ENCODE measurements at places on chromosomes 2 and 18. TPM values are rescaled to one million over a fixed set of nuclear protein-coding genes. Genes with fewer than 3 reads are reported as not detected.

OR6B2 gene
- not detected for total RNA-seq

DSC2 gene
- 19.0 TPM for total RNA-seq

POTEJ gene
- total RNA-seq, result not detected

CCDC138 gene
- 2.1 TPM for total RNA-seq

CPO gene
- 0.96 TPM for total RNA-seq

AQP12A gene
- total RNA-seq, result not detected

OTX1 gene
- not detected for total RNA-seq

WNT10A gene
- 0.88 TPM for total RNA-seq

EML6 gene
- total RNA-seq, result 5.9 TPM

GLI2 gene
- total RNA-seq, result 0.96 TPM

TRIB2 gene
- total RNA-seq, result 62.9 TPM

TMEM127 gene
- 31.1 TPM for total RNA-seq

PDE11A gene
- 2.3 TPM for total RNA-seq

DNA sequence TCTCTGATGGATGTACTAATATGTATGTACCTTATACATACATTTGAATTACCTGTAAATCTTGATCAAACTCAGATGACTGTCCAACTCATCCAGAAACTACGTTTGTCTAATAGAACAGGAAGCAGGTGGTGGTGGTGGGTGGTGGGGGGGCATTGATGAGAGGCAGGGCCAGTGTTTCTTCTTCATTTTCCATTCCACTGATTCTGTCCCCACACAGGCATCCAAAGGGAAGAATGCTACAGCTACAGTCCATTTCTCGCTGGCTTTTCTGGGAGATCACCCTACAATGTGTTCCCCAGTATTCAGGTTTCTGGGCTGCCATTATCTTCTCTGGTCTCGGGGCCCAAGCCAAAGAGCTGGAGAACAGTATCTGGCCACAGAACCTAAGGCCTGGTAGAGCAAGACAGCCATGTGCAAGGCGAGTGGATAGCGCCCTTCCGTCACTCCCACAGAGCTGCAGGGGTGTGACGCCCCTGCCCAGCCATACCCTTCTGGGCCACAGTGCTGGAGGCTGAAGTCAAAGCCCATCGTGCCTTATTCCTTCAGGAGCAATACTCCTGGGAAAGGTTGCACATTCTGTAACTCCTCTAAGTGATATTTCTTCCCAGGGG is 54.5 kb downstream of the BCL11A start:
- no peaks in the 10 kb centered on the region for H3K27me3 ChIP-seq
- no peak overlapping the region for H3K27ac ChIP-seq
- H3K4me3 ChIP-seq, result no peak overlapping the region
- no peaks in the 10 kb centered on the region for H3K4me1 ChIP-seq

GRCh38 chr2:219252570-219252899 is 508 bp upstream of the TUBA4B start:
- DNase-seq, result no peak
- H3K27me3 ChIP-seq, result no peaks in the 10 kb centered on the region
- H3K36me3 ChIP-seq, result no peaks in the 10 kb centered on the region
- peak overlapping the region; percentile 93 for H3K27ac ChIP-seq
- H3K4me3 ChIP-seq, result peak overlapping the region; percentile 55

GRCh38 chr2:34306745-34307144 is 707.6 kb upstream of the FAM98A start:
- H3K36me3 ChIP-seq, result no peaks in the 10 kb centered on the region
- no peak overlapping the region for H3K27ac ChIP-seq
- no peaks in the 10 kb centered on the region for H3K4me1 ChIP-seq
- no peak overlapping the region for H3K4me3 ChIP-seq

DNA sequence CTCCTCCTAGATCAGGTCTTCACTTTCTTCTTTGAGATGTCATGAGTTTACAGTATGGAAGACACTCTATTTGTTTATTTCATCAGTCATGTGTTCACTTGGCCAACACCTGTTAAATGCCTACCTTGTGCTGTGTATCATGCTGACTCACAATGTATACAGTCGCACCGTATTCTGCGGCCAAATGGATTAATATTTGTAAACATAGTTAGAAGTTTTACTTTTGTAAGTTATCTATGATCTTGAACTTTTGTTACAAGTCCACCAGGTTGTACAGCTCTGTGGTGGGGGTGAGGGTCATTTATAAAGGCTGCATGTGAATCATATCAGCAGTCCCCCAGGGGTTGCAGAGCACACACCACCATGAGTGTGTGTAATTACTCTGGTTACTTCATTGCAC is 408.7 kb upstream of the NRP2 start:
- H3K27me3 ChIP-seq, result no peaks in the 10 kb centered on the region
- no peak for DNase-seq
- H3K4me3 ChIP-seq, result no peak overlapping the region

DNA sequence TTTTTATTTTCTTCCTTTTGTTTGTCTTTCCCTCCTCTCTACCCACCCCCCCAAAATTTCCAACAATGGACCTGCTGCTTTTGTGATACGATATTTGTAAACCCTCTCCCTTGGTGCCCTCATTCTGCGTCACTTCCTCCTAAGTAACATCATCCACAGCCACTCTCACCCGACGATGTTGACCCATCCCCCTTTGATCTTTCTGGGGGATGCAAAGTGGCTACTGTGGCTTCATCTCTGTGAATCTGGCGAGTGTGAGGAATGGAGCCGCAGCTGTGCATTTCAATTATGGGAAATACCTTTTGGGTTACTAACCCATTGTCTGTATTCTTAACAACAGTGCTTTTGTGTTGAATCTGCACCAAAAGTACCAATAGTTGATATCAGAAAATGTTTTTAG is 19.4 kb downstream of the ANTXR1 start:
- no peaks in the 10 kb centered on the region for H3K36me3 ChIP-seq
- H3K4me1 ChIP-seq, result no peaks in the 10 kb centered on the region
- H3K27ac ChIP-seq, result no peak overlapping the region
- H3K4me3 ChIP-seq, result no peak overlapping the region
- no peak for DNase-seq

DNA sequence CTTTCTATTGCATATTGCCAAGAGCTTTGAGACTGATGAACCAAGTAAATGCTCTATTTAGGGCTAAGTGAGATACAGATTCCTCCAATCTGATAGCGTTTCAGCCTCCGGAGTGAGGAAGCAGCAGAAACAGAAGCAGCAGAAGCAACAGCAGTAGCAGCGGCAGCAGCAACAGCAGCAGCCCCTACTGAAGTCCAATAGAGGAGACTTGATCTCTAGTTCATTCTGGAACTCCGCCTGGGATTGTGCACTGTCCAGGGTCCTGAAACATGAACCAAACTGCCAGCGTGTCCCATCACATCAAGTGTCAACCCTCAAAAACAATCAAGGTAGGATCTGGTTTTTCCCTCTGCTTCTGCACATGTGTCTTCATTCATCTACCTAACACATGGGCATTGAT is at the start of gene DPP10:
Gene DPP10 (plus strand): TSS at position 132 of the 400 bp plus-strand sequence.
- no peaks in the 10 kb centered on the region for H3K36me3 ChIP-seq
- no peak for DNase-seq
- H3K4me3 ChIP-seq, result no peak within 1 kb of the TSS
- H3K4me1 ChIP-seq, result no peaks in the 10 kb centered on the region
- H3K27me3 ChIP-seq, result no peaks in the 10 kb centered on the region

- no peak for DNase-seq
- no peak overlapping the region for H3K4me3 ChIP-seq
- no peak overlapping the region for H3K27ac ChIP-seq
- no peaks in the 10 kb centered on the region for H3K4me1 ChIP-seq
- no peaks in the 10 kb centered on the region for H3K36me3 ChIP-seq
- no peaks in the 10 kb centered on the region for H3K27me3 ChIP-seq
These were observed 98.0 kb downstream of the SLC5A7 start for GRCh38 chr2:108084311-108084710.

GRCh38 chr2:6392966-6393365 is 472.7 kb downstream of the CMPK2 start:
- H3K27me3 ChIP-seq, result no peaks in the 10 kb centered on the region
- H3K4me1 ChIP-seq, result no peaks in the 10 kb centered on the region
- DNase-seq, result no peak

DNA sequence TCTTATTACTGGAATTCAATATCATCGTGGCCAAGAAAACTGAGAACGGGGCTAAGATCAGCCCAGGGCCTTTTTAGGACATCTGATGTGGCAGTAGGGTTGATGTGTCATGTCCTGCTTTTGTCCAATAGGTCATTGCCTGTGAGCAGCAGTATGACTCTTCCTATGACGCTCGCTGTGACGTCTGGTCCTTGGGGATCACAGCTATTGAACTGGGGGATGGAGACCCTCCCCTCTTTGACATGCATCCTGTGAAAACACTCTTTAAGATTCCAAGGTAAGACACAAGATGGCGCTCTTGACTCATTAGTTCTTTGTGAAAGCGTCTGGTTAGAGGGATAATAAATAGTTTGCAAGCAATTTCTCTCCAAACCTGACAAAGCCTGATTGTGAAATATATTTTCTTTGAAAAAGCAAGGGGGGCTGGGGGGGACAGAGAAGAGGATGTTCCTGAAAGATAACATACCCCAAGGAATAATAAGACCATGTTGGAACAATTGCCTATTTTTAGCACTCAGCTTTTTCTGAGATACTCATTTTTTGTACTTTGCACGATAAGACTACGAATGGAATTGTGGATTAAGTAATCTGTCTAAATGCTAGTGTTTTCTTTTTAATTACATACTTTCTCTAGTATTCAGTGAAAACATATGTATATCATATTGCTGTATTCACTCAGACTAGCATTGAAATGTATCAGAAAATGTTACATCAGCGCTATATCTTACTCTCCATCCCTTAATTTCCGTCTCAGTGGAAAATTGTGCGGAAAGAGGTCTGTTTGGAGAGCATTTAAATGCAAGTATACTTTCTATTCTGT is 58.1 kb downstream of the MYO3B start:
- no peak overlapping the region for H3K27ac ChIP-seq
- H3K36me3 ChIP-seq, result no peaks in the 10 kb centered on the region
- no peaks in the 10 kb centered on the region for H3K27me3 ChIP-seq
- DNase-seq, result no peak
- no peak overlapping the region for H3K4me3 ChIP-seq

- H3K4me3 ChIP-seq, result peak overlapping the region; percentile 94
- no peaks in the 10 kb centered on the region for H3K27me3 ChIP-seq
- DNase-seq, result no peak
- H3K27ac ChIP-seq, result peak overlapping the region; percentile 98
These were observed 547 bp downstream of the SLC35F5 start for GRCh38 chr2:113755835-113756354.

- H3K27me3 ChIP-seq, result no peaks in the 10 kb centered on the region
- H3K27ac ChIP-seq, result no peak overlapping the region
- H3K4me3 ChIP-seq, result no peak overlapping the region
- H3K4me1 ChIP-seq, result no peaks in the 10 kb centered on the region
- peaks cover 6% of the 10 kb centered on the region for H3K36me3 ChIP-seq
These were observed 11.2 kb downstream of the MRPL19 start for GRCh38 chr2:75657798-75658197.

DNA sequence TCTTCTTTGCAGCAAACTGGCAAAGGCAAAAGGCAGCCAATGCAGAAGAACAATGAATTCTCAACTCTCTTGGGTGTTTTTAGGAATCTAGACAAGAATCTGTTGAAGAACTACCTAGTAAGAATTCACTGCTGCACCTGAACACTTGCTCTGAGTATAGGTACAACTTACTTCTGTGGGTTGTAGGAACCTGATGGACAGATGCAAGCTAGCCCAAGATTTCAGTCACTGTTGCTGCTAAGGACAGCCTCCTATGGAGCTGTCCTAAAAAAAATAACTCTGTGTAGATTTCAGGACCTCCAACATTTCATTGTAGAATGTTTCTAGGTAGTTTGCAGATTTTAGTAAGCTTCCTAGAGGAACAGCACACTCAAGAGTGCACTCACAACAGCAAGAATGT is 363.5 kb downstream of the CBLN2 start:
- H3K4me3 ChIP-seq, result no peak overlapping the region
- H3K27me3 ChIP-seq, result no peaks in the 10 kb centered on the region
- H3K4me1 ChIP-seq, result no peaks in the 10 kb centered on the region
- DNase-seq, result no peak
- no peaks in the 10 kb centered on the region for H3K36me3 ChIP-seq

GRCh38 chr2:10149635-10150034 is 27.1 kb downstream of the RRM2 start:
- no peak for DNase-seq
- no peak overlapping the region for H3K27ac ChIP-seq
- H3K36me3 ChIP-seq, result no peaks in the 10 kb centered on the region
- H3K4me1 ChIP-seq, result no peaks in the 10 kb centered on the region

DNA sequence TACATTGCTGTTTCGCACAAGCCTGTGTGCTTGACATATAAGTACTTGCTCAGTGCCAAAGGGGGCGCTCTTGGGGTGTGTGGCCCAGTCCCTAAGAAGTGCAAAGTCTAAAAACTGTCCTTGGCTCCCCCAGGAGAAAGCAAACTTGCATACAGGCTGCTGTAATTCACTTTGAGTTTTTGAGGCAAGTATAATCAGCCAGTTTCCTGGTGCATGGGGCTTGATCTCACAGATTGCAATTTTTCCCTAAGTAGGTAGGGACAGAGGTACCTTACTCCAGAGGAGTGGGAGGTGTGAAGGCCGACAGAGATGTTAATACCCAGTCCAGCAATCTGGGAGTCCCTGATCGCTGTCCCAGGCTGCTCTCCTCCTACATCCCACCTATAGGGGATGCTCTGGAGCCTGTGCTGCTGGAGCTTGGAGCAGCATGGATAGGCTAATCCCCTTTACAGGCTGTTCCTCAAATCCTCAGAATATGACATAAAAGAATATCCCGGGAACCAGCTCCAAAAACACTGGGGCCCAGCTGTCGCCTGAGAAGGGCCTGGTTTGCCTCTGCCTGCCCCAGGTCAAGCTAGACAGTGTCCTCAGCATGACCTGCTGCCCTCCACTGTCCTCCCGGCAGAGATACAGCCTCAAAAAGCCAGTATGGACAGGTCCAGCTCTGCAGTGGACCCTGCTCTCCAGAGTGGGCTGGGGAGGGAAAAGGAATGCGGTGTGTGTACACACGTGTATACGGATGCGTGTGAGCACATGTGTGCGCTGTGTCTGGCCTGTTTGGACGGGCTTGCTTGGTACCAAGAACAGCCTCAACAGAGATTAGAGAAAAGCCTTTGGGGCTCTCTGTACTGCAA is 136.5 kb upstream of the HAAO start:
- peak overlapping the region; percentile 91 for H3K27ac ChIP-seq
- H3K27me3 ChIP-seq, result no peaks in the 10 kb centered on the region
- no peaks in the 10 kb centered on the region for H3K36me3 ChIP-seq
- no peak overlapping the region for H3K4me3 ChIP-seq
- DNase-seq, result no peak
- H3K4me1 ChIP-seq, result peaks cover 76% of the 10 kb centered on the region

GRCh38 chr2:205483095-205483494 is 199.2 kb upstream of the NRP2 start:
- H3K4me3 ChIP-seq, result no peak overlapping the region
- no peaks in the 10 kb centered on the region for H3K27me3 ChIP-seq
- no peak for DNase-seq
- no peaks in the 10 kb centered on the region for H3K36me3 ChIP-seq

DNA sequence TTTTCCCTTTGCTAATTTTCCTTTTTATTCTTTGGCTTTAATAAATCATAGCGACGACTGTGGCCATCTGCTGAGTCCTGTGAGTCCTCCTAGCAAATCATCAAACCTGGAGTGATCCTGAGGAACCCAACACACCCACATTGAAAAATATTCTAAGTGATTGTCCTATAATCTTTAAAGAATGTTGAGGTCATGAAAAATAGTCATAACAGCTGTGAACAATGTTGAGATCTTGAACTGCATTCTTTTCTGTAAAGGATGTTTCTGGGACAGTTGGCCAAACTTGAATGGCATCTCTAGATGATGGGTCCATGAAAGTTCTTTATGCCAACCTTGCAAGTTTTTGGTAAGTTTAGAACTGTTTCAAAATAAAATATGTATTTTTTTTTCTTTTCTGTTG is 53.2 kb upstream of the ADAM23 start:
- no peaks in the 10 kb centered on the region for H3K4me1 ChIP-seq
- no peaks in the 10 kb centered on the region for H3K27me3 ChIP-seq
- DNase-seq, result no peak
- no peaks in the 10 kb centered on the region for H3K36me3 ChIP-seq
